T-helper 1 cell treated with Interleukin-12 subunit alpha and Interleukin-12 subunit beta and Interleukin-4 antibody, amounts not matched to agents 30 ng/mL and 1 ng/mL, for 36 hours (primary cell): ENCODE measurements at places on chromosomes 13 and 19. TPM values are rescaled to one million over a fixed set of nuclear protein-coding genes. Genes with fewer than 3 reads are reported as not detected.

The C19orf53 gene
- total RNA-seq, result 93.5 and 107 TPM in 2 replicates

The CEBPA gene
- total RNA-seq, result 0.24 and 0.51 TPM in 2 replicates

The SLC46A3 gene
- 11.2 and 11.4 TPM in 2 replicates for total RNA-seq

The CCNE1 gene
- 52.4 and 55.7 TPM in 2 replicates for total RNA-seq

The RTBDN gene
- not detected in 2 replicates for total RNA-seq

The ZNF571 gene
- total RNA-seq, result 0.59 and 1.2 TPM in 2 replicates

The FUT2 gene
- total RNA-seq, result not detected in 2 replicates

The OR10H1 gene
- total RNA-seq, result 0.05 TPM in 1 of 2 replicates, not detected in the other

The TTC9B gene
- total RNA-seq, result not detected in 2 replicates

The SLITRK6 gene
- total RNA-seq, result not detected in 2 replicates

The C19orf25 gene
- 43.1 and 45.2 TPM in 2 replicates for total RNA-seq

The SPRYD7 gene
- 2.5 and 2.7 TPM in 2 replicates for total RNA-seq

The ALKBH6 gene
- total RNA-seq, result 49.1 and 52.2 TPM in 2 replicates

The FGF22 gene
- 0.15 TPM in 1 of 2 replicates, not detected in the other for total RNA-seq

The ZNF667 gene
- total RNA-seq, result not detected in 2 replicates

The LRRC25 gene
- not detected in 2 replicates for total RNA-seq

The DIRAS1 gene
- not detected in 2 replicates for total RNA-seq

The PLPP2 gene
- total RNA-seq, result 0.25 and 0.34 TPM in 2 replicates

The ICAM5 gene
- 0.10 and 0.37 TPM in 2 replicates for total RNA-seq

The PRKCG gene
- 0.32 TPM in 1 of 2 replicates, not detected in the other for total RNA-seq

The CPAMD8 gene
- 0.22 and 0.44 TPM in 2 replicates for total RNA-seq

The SYT3 gene
- not detected in 2 replicates for total RNA-seq

The ODAD3 gene
- total RNA-seq, result not detected in 2 replicates

The TEX29 gene
- 0.68 and 0.81 TPM in 2 replicates for total RNA-seq

The NLRP11 gene
- not detected in 2 replicates for total RNA-seq

The ADGRE3 gene
- not detected in 2 replicates for total RNA-seq

The CYP2A6 gene
- total RNA-seq, result not detected in 2 replicates
